ENCODE measurements at places on chromosomes 1 and 21.

DNA sequence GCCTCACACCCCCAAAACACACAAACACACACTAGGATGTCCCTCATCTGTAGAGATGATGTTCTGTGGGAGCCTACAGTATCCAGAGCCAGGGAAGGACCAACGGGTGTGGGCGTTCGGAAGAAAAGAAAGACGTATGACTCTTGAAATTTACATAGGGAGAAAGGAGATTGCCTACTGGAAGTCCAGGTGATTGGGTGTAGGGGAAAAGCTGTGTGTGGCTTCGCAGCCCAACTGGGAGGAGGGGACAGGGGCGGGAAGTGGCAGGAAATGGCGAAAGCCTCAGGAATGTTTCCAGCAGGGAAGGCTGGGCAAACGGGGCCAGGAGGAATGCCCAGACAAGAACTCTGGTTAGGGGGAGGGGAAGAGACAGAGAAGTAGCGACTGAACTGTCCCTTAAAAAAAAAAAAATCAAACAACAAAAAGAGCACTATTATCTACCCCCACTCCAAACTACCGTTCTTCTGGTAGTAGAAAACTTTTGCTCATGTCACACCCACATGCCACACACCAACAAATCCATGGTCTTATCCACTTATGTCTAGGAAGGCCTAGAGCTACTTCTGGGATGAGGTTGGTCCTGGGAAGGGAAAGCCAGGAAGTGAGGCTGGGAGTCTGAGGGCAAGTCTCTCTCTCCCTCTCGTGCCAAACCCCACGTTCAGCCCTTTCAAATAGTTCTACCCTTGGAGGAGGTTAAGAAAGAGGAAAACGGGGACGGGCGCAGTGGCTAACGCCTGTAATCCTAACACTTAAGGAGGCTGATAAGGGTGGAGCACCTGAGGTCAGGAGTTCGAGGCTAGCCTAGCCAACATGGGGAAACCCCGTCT lies 1.8 kb upstream of the CKS1B start:
- H3K27me3 ChIP-seq, result no peaks in the 10 kb centered on the region
- peaks cover 25% of the 10 kb centered on the region for H3K4me1 ChIP-seq
- peak overlapping the region; percentile 95 for H3K27ac ChIP-seq

DNA sequence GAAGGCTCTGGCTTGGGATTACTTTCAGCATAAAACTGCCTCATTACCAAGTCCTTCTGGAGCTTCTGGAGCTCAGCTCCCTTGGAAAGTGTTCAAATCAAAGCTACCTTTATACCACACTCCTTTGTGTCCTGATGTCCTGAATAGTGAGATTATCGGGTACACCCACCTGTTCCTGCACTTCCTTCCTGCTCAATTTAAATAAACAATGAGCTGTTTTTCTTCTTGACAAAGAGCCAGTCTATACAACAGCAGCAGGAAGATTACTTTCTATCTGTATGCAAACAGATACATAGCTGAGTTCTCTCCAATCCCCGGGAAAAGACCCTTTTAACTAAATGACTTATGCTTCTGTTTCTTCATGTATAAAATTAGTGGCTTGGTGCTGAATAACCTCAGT lies 258.0 kb upstream of the FMN2 start:
- peaks cover 42% of the 10 kb centered on the region for H3K4me1 ChIP-seq
- no peaks in the 10 kb centered on the region for H3K27me3 ChIP-seq
- DNase-seq, result peak; percentile 77
- no peak overlapping the region for H3K4me3 ChIP-seq

DNA sequence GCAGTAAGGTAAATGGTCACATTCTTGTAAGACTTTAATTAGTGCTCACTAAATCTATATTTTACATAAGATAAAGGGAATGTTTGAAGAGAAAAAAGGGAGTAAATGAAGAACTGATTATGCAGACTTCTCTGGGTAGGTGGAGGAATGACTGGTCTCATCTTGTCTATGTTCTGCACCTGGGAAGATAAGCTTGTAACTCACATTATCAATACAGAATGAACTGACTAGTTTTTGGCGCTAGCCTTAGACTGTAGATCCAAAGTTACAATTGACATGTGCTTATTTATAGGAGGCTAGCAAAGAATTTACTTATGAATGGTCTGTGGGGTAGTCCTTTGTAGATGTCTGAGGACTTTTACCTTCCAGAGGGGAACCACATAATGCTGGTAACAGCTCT lies 214.9 kb upstream of the RAB4A start:
- H3K36me3 ChIP-seq, result no peaks in the 10 kb centered on the region
- H3K27me3 ChIP-seq, result peaks cover 2% of the 10 kb centered on the region
- no peaks in the 10 kb centered on the region for H3K4me1 ChIP-seq
- DNase-seq, result no peak
- no peak overlapping the region for H3K4me3 ChIP-seq

DNA sequence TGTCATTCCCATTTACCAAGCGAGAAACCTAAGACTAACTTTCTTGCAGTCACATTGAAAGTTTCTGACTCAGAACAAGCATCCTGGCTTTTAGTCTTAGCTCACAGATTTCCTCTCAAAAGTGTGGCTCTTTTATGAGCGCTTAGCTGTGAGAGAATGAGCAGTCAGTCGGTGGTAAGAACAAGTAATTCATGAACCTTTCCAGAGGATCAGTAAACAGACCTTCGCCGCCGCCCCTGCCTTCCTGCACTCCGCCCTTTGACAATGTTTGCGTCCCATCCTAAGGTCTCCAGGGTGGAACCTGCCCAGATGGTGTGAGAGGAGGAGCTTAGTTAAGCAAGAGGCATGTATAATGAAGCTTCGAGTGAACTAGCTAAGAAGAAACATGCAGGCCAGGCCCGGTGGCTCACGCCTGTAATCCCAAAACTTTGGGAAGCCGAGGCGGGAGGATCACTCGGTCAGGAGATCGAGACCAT lies 142.4 kb downstream of the GLUL start:
- no peaks in the 10 kb centered on the region for H3K4me1 ChIP-seq
- H3K27ac ChIP-seq, result no peak overlapping the region
- no peak overlapping the region for H3K4me3 ChIP-seq
- H3K36me3 ChIP-seq, result no peaks in the 10 kb centered on the region
- no peaks in the 10 kb centered on the region for H3K27me3 ChIP-seq

DNA sequence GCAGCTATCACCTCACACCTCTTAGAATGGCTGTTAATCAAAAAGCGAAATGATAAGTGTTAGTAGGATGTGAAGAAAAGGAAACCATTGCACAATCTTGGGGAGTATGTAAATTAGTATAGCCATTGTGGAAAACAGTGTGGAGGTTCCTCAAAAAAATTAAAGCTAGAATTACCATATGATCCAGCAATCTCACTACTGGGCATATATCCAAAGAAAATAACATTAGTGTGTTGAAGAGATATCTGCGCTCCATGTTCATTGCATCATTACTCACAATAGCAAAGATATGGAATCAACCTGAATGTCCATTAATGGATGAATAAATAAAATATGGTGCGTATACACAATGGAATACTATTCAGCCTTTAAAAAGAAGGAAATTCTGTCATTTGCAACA lies 68.9 kb downstream of the SNRPE start:
- H3K36me3 ChIP-seq, result no peaks in the 10 kb centered on the region
- H3K27ac ChIP-seq, result no peak overlapping the region
- no peaks in the 10 kb centered on the region for H3K27me3 ChIP-seq
- DNase-seq, result no peak
- H3K4me1 ChIP-seq, result no peaks in the 10 kb centered on the region

DNA sequence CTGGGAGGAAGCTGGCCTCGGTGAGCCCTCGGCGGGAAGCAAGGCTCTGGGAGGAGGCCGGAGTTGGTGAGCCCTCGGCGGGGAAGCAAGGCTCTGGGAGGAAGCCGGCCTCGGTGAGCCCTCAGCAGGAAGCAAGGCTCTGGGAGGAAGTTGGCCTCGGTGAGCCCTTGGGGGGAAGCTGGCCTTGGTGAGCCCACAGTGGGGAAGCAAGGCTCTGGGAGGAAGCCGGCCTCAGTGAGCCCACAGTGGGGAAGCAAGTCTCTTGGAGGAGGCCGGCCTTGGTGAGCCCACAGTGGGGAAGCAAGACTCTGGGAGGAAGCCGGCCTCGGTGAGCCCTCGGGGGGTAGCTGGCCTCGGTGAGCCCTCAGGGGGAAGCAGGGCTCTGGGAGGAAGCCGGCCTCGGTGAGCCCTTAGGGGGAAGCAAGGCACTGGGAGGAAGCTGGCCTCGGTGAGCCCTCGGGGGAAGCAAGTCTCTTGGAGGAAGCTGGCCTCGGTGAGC lies 36.0 kb downstream of the KRTAP10-1 start:
- no peak overlapping the region for H3K27ac ChIP-seq
- DNase-seq, result no peak
- no peaks in the 10 kb centered on the region for H3K36me3 ChIP-seq
- no peaks in the 10 kb centered on the region for H3K4me1 ChIP-seq
- H3K4me3 ChIP-seq, result no peak overlapping the region

- DNase-seq, result no peak
- H3K4me1 ChIP-seq, result no peaks in the 10 kb centered on the region
- no peak overlapping the region for H3K4me3 ChIP-seq
Observed at GRCh38 chr1:24384251-24385090, 29.1 kb downstream of the STPG1 start.

DNA sequence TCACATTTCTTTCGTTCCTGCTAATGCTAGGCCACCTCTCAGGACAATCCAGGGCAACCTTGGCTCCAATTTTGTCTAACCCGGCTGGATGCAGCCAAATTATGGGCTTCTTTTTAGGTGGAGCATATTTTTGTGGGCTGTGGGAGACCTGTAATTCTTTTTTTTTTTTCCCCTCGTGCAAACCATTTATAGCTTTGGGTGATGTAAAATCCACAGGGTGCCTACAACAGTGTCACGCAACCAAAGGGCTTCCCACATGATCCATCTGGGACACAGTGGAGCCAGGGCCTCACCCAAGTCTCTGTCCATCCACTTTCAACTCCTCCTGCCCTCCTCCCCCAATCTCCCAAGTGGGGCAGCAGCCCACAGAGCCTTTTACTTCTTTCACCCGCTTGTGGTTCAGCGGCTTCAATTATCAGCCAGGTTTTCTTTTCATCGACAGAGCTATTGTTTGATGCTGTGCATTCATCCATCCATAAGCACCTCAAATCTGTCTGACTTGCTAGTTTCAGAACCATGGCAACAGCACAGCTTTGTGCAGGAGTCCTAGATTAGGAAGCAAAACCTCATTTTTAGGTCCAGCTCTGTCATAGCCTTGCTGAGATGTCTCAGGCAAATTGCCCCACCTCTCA lies 10.0 kb upstream of the OVAAL start:
- no peaks in the 10 kb centered on the region for H3K4me1 ChIP-seq
- DNase-seq, result no peak
- H3K27ac ChIP-seq, result no peak overlapping the region
- no peaks in the 10 kb centered on the region for H3K36me3 ChIP-seq
- H3K4me3 ChIP-seq, result no peak overlapping the region

GRCh38 chr1:55718758-55719671 lies 503.9 kb upstream of the USP24 start:
- peak; percentile 75 for DNase-seq
- H3K4me1 ChIP-seq, result peaks cover 47% of the 10 kb centered on the region
- no peaks in the 10 kb centered on the region for H3K36me3 ChIP-seq
- peak overlapping the region; percentile 74 for H3K27ac ChIP-seq

GRCh38 chr1:59375321-59376220 lies 78.7 kb downstream of the FGGY start:
- peak; percentile 40 for DNase-seq
- peaks cover 11% of the 10 kb centered on the region for H3K4me1 ChIP-seq
- no peak overlapping the region for H3K4me3 ChIP-seq
- H3K27me3 ChIP-seq, result no peaks in the 10 kb centered on the region
- H3K36me3 ChIP-seq, result no peaks in the 10 kb centered on the region

DNA sequence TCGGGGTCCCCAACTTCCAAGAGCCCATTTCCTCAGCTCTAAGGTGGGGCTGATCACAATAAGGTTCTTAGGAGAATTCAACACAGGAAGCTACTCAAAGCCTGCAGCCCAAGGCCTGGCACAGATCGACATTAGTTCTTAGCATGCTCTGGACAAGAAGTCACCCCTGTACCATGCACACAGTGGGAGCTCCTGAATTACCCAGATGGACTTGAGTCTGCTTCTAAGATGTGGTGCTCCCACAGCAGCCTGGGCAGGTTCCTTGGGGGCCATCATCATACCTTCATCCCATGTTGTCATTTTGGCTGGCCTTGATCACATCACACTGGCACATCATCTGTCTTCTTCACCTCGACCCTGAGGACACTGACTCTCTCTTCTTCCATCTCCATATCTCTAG lies 153.3 kb upstream of the VAMP3 start:
- no peaks in the 10 kb centered on the region for H3K4me1 ChIP-seq
- H3K27ac ChIP-seq, result no peak overlapping the region
- H3K36me3 ChIP-seq, result no peaks in the 10 kb centered on the region
- no peak overlapping the region for H3K4me3 ChIP-seq

DNA sequence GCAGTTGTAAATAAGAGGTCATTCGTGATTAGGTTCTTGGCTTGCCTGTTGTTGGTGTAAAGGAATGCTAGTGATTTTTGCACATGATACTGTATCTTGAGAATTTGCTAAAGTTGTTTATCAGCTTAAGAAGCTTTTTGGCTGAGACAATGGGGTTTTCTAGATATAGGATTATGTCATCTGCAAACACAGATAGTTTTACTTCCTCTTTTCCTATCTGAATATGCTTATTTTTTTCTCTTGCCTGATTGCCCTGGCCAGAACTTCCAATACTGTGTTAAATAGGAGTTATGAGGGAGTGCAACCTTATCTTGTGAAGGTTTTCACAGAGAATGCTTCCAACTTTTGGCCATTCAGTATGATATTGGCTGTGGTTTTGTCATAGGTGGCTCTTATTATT lies 576.1 kb upstream of the RGS18 start:
- no peak overlapping the region for H3K27ac ChIP-seq
- H3K4me1 ChIP-seq, result no peaks in the 10 kb centered on the region
- H3K27me3 ChIP-seq, result no peaks in the 10 kb centered on the region

DNA sequence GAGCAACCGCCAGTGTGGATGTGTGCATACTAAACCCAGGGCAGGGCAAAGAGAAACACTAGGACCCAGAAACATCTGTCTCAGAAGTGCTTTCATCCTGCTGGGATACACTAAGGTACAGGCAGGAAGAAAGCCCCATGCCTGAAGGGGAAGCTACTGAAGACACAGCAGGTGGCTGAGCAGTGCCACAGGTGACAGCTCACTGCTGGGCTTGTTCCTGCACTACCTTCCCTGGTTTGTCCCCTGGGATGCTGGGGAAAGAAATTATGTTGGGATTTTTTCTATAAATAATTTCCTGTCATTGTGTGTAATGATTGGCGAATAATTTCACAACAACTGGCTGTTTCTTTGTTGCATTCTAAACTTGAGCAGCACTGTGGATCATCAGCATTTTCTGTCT lies 245.3 kb upstream of the RAB4A start:
- no peak overlapping the region for H3K4me3 ChIP-seq
- no peak for DNase-seq
- peaks cover 22% of the 10 kb centered on the region for H3K4me1 ChIP-seq
- no peaks in the 10 kb centered on the region for H3K27me3 ChIP-seq
- H3K27ac ChIP-seq, result no peak overlapping the region

- H3K4me1 ChIP-seq, result no peaks in the 10 kb centered on the region
- H3K36me3 ChIP-seq, result no peaks in the 10 kb centered on the region
- DNase-seq, result no peak
- H3K27ac ChIP-seq, result no peak overlapping the region
- no peak overlapping the region for H3K4me3 ChIP-seq
Observed at GRCh38 chr1:215526147-215526845, 40.8 kb upstream of the KCTD3 start.

- no peaks in the 10 kb centered on the region for H3K27me3 ChIP-seq
- no peaks in the 10 kb centered on the region for H3K4me1 ChIP-seq
- no peak for DNase-seq
- no peak overlapping the region for H3K4me3 ChIP-seq
- no peak overlapping the region for H3K27ac ChIP-seq
Observed at GRCh38 chr1:162782671-162783070, 7.8 kb upstream of the HSD17B7 start.

- no peaks in the 10 kb centered on the region for H3K4me1 ChIP-seq
- no peak overlapping the region for H3K27ac ChIP-seq
Observed at GRCh38 chr1:54310439-54311328, 95.5 kb downstream of the SSBP3 start.

- no peaks in the 10 kb centered on the region for H3K4me1 ChIP-seq
- DNase-seq, result no peak
- no peak overlapping the region for H3K27ac ChIP-seq
- H3K36me3 ChIP-seq, result no peaks in the 10 kb centered on the region
- no peak overlapping the region for H3K4me3 ChIP-seq
Observed at GRCh38 chr1:98732985-98733781, 71.7 kb downstream of the SNX7 start.

All from SJCRH30 (cell line).